ENCODE measurements at places on chromosomes 1 and 21. TPM values are rescaled to one million over a fixed set of nuclear protein-coding genes. Genes with fewer than 3 reads are reported as not detected.

PLA2G2F gene
- not detected for total RNA-seq

LCE1D gene
- not detected for total RNA-seq

PHC2 gene
- 77.8 TPM for total RNA-seq

WNT2B gene
- total RNA-seq, result 3.0 TPM

C2CD4D gene
- not detected for total RNA-seq

UAP1 gene
- total RNA-seq, result 132 TPM

SOX13 gene
- 8.6 TPM for total RNA-seq

BARHL2 gene
- not detected for total RNA-seq

DISC1 gene
- 3.3 TPM for total RNA-seq

PGLYRP3 gene
- not detected for total RNA-seq

TSTD1 gene
- total RNA-seq, result 12.3 TPM

GJA8 gene
- total RNA-seq, result not detected

CLCA1 gene
- not detected for total RNA-seq

EEIG2 gene
- total RNA-seq, result 21.4 TPM

RAVER2 gene
- 3.3 TPM for total RNA-seq

CFAP126 gene
- total RNA-seq, result not detected

CLDN14 gene
- 0.13 TPM for total RNA-seq

S100A12 gene
- not detected for total RNA-seq

DNAI4 gene
- 9.1 TPM for total RNA-seq

ZNF692 gene
- total RNA-seq, result 7.5 TPM

ZBTB18 gene
- 7.4 TPM for total RNA-seq

AK4 gene
- total RNA-seq, result 12.8 TPM

CFAP107 gene
- not detected for total RNA-seq

COL6A1 gene
- total RNA-seq, result 790 TPM

MAP7D1 gene
- total RNA-seq, result 88.7 TPM

AGT gene
- 1.5 TPM for total RNA-seq

NBPF19 gene
- 14.4 TPM for total RNA-seq

F13B gene
- total RNA-seq, result not detected

COL9A2 gene
- 1.1 TPM for total RNA-seq

MYCL gene
- total RNA-seq, result 0.12 TPM

TRIM45 gene
- total RNA-seq, result 1.2 TPM

TMEM61 gene
- not detected for total RNA-seq

KLHDC8A gene
- not detected for total RNA-seq

PDZK1IP1 gene
- total RNA-seq, result not detected

C4BPA gene
- total RNA-seq, result not detected

TAF13 gene
- 107 TPM for total RNA-seq

CR1L gene
- not detected for total RNA-seq

CFAP74 gene
- not detected for total RNA-seq

PHF13 gene
- 12.9 TPM for total RNA-seq

SV2A gene
- total RNA-seq, result 5.8 TPM

FAM151A gene
- not detected for total RNA-seq

CYP2J2 gene
- total RNA-seq, result 0.13 TPM

CFH gene
- 285 TPM for total RNA-seq

RHEX gene
- total RNA-seq, result not detected

EFNA3 gene
- total RNA-seq, result 0.53 TPM

WDR64 gene
- total RNA-seq, result not detected

C1orf53 gene
- total RNA-seq, result 3.9 TPM

RNF187 gene
- 81.1 TPM for total RNA-seq
